ENCODE measurements at places on chromosomes 7 and 10.

DNA sequence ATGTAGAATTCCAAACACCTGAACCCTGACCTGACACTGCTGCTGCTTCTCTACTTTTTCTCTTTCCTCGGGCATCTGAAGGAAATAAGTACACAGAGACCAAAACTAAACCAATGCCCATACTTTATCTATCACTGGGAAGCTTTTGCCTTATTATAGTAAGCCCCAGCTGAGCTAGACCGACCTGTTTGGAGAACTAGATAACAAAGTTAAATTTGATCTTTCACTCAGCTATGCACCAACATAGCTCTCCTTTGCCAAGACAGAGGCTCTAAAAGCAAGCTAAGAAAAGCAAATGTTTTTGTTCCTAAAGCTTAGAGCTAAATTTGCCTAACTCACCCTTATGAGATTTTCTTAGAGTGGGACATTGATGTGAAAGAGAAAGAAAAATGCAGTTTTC lies 39.1 kb downstream of the NHLRC2 start:
- no peak for DNase-seq

DNA sequence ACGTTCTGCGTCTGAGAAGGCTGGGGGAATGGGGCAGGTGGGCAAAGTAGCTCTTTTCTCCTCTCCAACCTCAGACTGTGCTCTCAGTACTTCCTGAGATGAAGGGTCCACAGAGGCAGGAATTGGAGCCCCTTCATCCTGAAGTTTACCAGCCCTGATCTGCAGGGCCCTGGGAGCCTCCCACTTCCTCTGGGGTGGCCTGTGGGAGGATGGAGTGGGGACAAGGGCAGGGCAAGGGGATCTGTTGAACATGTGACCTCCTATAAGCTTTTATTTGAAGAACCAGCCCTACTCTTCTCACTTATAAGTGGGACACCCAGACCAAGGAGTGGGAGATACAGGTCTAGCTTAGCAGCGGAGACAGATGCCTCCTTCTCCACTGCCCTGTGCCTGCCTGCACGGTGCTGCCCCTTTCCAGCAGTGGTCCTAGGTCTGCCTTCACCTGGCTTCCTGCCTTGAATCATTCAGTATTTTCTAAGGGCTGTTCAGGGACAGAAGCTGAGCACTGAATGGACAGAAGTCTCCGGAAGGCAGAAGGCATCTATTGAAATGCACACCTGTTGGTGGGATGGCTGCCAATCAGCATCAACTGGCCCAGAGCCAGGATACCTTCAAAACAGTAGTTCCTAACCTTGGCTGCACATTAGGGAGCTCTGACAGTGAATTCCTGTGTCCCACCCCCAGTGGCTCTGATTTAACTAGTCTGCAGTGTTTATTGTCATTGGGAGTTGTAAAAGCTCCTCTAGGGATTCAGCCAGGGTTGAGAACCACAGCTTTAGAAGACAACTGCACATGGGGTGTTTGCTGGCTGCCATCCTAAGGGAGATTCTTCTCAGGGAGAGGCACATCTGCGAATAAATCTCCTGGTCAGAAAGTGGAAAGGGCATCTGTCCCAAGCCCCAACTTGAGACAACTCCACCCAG lies 2.7 kb upstream of the ARHGAP22 start:
- DNase-seq = no peak

DNA sequence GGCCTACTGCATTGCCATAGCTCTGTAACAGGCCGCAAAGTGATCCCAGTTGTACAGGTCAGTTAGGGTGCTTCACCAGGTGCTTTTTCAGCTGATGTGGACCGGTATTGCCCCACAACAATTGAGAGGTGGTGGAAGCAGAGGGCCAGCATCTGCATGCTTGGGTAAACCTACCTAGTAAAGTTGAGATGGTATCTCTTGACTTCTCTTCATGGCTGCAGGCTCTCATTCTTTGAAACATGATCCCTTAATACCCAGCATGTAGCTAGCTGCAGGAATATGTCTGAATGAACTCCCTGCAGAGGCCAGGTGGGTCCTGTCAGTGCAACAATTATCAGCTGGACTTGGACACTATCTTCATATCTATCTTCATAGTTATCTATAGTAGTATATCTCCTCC lies 60.7 kb upstream of the CCDC6 start:
- DNase-seq = no peak

DNA sequence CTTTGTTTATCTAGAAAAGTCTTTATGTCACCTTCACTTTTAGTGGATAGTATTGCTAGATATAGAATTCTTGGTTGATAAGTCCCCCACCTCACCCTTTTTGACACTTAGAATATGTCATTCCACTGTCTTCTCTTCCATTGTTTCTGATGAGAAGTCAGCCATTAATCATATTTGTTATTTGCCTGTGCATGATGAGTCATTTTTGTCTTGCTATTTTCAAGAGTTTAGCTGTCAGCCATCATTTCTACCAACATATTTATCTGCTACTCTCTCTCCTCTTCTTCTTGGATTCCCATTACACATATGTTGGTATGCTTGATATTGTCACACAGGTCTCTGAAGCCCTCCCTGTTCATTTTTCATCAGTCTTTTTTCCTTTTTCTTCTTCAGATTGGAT lies 160.8 kb upstream of the TCF7L2 start:
- DNase-seq = no peak

DNA sequence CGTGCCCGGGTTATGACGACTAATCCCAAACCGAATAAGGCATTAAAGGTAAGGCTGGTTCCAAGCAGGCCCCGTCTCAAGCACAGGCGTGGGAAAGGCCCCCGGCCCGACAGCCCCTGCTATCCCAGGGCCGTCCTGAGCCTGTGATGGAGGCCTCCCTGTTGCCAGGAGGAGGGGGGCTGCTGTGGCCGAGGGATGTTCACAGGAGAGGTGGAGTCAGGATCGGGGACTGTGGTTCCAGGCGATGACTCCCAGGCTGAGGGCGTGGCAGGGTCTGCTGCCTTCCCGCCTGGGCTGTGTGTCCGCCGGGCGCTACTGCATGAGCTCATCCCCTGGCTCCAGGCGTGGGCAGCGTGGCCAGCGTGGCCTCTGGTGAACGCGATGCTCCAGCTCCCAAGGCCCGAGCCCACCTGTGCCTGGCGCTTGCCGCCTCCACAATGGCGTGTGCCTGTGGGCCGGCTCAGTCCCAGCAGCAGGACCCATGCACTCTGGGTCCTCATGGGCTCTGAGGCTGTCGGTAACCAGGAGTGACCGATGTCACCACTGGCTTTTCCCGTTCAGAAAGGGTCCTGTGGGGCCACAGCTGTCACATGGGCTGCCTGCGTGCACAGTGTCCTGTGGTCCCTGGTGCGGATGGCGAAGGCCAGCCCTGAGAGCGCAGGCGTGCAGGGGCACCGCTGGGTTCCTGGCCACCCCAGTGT lies 8.8 kb downstream of the MAFK start:
- DNase-seq = no peak

DNA sequence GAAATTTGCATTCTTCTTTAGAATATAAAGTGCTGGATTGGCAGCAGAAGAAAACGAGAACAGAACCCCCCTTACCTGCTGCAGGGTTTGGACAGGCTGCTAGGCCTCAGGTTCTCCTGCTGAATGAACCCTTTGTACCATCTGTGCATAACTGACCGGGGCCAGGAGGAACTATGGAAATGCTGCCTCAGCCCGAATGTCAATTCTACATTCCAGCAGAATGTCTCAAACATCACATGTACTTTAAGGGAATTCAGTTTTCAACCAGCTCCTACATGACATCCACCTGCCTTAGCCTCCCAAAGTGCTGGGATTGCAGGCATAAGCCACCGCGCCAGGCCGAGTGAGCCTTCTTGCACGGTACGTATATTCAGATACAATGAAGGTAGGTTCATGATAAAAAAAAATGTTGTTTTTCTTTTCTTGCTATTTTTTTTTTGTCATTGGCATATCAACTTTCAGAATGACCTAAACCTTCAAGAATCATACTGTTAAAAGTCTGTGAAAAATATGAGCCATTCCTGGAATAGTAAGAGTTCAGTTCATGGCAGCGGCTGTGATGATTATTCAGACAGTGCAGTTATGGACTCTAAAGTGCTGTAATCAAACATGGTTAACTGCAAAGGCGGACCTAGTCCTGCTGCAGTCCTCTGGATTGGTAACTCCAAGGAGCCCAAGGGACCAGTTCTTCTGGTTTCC lies 84.4 kb upstream of the TNS3 start:
- DNase-seq = no peak

DNA sequence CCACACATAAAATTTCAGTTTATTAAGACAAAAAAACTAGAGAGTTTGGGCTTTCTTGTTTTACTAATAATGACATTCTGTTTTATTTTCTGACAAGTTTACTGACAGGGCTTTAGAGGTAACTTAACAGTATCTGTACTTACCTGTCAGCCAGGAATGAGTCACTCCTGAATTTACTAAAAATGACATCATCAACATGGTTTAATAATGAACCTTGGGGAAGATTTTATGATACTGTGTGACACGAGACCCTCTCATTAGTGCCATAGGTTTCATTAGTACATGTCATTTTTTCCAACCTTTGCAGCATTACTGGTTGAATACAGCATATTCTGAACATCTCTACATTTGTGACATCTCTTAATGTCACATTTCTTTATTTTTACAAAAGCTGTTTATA lies 131.1 kb downstream of the KCND2 start:
- DNase-seq = peak; percentile 10

DNA sequence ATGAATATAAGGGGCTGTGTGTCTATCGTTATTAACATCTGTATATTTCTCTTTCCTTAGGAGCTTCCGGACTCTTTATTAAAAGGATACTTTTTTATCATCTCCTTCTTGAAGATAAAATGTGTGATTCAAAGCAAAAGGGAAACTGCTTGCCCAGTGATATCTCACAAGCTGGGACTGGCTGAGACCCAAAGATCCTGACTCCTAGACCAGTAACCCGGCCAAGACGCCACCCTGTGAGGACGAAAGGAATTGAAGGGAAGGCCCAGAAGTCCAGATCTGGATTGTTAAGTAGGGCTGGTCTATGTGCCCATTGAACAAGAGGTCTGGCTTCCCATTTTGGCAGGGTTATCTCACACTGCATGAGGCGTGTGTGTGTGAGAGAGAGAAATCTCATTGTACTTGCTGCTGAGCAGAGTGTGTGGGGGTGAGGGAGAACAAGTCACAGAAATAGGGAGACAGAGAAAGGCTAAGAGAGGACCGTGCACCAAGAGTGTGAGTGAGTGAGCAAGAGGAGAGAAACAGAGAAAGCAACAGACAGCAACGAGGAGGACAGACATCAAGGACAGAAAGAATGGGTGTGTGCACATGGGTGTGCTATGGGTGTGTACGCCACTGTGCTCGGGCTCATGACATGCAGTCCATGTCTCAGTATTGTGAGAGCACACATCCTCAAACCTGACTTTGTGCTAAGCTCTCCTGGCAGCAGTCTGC lies 75.4 kb downstream of the PLXNA4 start:
- no peak for DNase-seq

- no peak for DNase-seq
Observed at GRCh38 chr10:43853369-43853768, 204.7 kb upstream of the ZNF32 start.

GRCh38 chr7:143884241-143884968 lies 17.6 kb downstream of the TCAF1 start:
- no peak for DNase-seq

GRCh38 chr7:14666304-14666703 lies 236.2 kb downstream of the DGKB start:
- no peak for DNase-seq

DNA sequence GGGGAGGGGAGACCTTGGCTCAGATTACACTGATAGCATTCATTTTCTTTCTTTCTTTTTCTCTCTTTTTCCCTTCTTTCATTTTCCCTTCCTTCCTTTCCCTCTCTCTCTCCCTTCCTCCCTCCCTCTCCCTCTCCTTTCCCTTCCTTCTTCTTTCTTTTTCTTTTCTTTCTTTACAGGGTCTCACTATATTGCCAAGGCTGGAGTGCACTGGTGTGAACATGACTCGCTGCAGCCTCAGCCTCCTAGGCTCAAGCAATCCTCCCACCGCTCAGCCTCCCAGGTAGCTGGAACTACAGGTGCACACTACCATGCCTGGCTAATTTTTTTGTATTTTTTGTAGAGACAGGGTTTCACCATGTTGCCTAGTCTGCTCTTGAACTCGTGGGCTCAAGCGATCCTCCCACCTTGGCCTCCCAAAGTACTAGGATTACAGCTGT lies 73.0 kb upstream of the MKRN1 start:
- DNase-seq = no peak

GRCh38 chr10:132429281-132430230 lies 32.6 kb downstream of the PWWP2B start:
- no peak for DNase-seq

DNA sequence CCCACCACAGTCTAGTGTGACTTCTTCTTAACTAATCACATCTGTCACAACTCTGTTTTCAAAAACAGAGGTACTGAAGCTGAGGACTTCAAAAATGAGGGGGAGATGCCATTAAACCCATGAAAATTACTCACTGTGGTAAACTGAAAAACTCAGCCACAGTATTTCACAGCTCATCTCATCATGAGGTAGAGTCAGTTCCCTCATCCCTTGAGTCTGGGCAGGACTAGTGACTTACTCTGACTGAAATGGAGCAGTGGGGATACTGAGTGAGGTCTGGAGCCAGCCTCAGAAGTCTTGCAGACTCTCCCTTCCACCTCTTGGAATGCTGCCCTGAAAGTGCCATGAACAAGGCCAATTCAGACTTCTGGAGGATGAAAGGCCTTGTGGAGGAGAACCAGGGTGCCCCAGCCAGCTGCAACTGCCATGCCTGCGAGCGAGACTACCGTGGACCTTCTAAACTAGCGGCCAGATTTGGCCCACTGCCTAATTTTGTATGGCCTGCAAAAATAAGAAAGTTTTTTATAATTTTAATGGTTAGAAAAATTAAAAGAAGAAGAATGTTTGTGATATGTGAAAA lies 24.7 kb upstream of the ANKRD1 start:
- DNase-seq = no peak

GRCh38 chr7:41306486-41306885 lies 396.4 kb downstream of the INHBA start:
- no peak for DNase-seq

DNA sequence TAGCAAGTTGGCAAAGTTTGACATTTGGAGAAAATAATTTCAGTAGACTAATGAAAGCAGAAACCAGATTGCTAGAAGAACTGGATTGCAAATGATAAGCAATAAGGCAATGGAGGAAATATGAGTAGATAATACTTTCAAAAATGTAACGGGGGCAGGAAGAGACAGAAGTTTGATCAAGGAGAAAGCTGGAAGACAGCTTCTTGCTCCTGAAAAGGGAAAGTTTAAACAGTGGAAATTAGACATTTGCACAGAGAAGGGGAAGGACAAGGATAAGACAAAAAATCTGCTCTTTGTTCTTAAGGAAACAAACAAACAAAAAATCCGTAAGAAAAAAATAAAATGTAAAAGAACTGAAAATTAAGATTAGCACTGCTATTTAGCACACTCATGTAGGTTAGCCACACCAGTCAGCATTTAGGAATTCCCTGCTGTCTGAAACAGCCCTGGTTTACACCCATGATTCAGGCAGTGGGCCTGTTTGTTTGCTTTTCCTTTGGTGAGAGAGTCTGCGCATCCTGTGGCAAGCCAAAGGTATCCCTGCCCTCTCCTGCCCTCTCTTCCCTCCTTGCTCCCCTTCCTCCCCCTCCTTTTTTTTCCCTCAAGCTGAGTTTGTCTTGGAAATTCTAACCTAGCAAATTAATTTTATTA lies 104.3 kb upstream of the CAV2 start:
- peak; percentile 83 for DNase-seq

- no peak for DNase-seq
Observed at GRCh38 chr7:145986248-145986874, 130.2 kb upstream of the CNTNAP2 start.

GRCh38 chr10:2529945-2530344 lies 537.4 kb upstream of the PFKP start:
- no peak for DNase-seq
